Suppressor macrophage treated with lipopolysaccharide for 4 hours (primary cell): ENCODE measurements at places on chromosomes 12 and 14.

DNA sequence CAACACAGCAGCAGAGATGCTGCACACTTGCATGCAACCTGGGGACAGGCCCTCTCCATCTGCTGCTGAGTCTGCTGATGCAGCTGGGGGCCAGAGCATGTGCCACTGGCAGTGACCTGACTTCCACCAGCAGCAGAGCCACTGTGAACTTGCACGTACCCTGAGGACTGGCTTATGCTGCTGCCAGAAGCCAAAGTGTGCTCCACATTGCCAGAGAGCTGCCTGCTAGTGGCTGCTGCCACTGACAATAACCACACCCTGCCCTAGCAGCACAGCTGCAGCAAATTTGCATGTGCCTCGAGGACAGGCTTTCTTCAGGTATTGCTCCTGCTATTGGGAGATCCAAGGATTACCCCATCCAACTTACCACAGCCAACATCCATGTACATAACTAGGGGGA lies 4.5 kb upstream of the PRR4 start:
- no peak for DNase-seq

- DNase-seq: no peak
Measured at GRCh38 chr14:91533623-91534022, 23.5 kb upstream of the PPP4R3A start.

- DNase-seq: no peak
Measured at GRCh38 chr14:100158566-100159093, 815 bp downstream of the DEGS2 start.

- no peak for DNase-seq
Measured at GRCh38 chr12:32501835-32502333, 102.5 kb downstream of the FGD4 start.

DNA sequence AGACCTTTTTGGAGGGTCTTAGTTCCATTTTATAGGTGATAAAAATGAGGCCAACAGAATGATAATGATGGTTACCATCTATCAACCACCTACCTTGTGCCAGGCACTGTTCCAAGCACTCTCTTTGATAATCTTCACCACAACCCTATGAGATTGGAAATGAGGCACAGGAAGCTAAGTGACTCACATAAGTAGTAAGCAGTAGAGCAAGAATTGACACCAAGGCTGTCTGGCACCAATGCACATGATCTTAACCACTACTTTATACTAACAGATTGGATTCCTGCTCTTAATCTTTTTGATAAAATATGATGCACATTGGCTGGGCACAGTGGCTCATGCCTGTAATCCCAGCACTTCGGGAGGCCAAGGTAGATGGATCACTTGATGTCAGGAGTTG lies 91.4 kb downstream of the DRAM1 start:
- DNase-seq: no peak

DNA sequence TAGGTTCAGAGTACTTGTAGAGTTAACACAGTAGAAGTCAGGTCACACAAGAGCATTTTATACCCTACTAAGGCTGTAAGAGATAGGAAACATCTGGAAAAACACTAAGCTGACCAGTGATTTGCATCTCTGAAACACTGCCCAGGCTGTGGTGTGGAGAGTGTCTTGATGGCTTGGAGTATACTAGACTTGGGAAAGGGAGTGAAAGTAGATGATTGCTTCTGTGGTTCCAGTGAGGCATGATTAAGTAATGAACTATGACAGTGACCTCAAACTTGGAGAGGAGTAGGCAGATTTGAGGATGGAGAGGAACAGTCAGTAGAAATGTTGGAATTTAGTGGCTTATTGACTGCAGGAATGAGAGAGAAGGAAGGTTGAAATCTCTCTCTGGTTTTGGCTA lies 201.2 kb downstream of the FLRT2 start:
- no peak for DNase-seq

DNA sequence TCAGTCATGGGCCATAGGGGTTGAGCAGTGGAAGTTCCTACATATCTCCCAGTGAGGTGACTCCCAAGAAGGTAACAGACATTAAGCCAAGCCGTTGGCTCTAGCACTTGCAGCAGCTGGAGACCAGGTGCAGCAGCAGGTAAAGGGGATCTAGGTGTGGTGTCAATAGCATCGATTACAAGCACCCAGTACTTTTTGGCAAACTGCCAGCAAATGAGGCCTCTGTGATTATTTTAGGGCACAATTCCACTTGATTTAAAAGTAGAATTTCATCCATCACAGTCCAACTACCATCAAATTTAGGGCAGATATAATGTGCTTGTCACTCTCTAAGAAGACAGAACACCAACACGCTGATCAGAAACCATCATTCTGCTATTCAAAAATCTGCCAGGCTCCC lies 224.1 kb upstream of the EGLN3 start:
- DNase-seq: no peak

DNA sequence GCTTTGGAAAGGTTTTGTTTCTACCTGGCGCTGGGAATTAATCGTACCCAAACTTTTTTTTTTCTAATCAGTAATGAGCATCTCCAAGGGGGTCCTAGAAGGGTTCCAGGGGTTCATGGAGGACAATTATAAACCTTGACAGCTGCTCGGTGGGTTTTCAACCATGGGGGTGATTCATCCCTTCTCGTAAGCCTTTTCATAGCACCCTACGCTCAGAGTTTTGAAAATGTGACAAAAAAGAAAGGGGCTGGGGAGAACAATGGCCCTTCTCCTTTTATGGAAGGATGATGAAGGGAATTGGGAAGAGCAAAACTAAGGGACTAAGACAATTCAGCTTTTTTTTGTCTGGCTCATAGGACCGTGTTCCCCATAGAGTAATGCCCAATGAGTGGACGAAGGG lies 196.7 kb downstream of the ZFP36L1 start:
- no peak for DNase-seq

DNA sequence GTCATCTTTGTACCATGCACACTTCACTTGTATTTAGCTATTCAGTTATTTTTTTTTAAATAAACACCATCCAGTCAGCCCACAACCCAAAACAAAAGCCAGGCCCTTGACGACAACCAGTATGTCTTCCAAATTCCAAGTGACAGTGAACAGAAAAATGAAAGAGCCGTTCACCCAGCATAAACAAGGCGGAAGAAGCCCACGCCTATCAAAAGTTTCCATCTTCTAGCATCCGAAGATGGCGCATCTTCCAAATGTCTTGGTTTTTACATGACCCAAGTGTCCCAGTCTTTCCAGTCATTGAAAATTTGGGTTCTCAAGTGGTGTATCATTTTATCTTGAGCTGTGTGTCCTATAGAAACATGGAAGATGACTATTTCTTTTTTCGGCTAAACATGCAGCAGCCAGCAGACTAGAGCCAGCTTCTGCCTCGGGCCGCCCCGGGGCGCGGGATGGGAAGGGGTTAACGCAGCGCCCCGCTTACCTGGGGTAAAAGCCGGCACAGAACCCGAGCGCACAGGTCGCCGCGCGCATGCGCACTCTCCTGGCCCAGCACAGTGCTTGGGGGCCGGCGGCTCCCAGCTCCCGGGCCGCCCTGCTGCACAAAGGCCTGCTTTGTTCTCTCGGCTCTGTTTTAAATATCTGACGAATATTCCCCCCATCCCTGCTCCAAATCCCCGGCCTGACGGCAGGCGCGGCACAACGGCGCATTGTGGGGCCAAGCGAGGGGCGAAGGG lies 164.8 kb downstream of the ZFP36L1 start:
- DNase-seq: no peak

DNA sequence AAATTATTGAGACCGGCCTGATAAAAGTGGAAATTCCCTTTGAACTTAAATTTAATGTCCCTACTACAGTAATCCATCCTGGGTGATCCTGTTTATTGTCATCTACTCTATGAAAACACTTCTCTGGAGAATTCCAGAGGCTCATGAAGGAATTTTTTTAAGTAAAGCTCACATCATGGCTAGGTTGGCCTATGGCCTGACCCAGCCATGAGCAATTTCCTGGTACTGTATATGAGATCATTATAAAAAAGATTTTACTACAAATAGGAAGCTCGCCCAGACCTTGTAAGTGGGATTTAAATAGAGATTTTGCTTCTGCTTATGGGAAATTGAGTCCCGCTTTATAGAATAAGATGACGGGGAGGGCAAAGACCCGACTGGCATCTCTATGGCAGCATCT lies 215.5 kb downstream of the DPF3 start:
- DNase-seq: no peak

DNA sequence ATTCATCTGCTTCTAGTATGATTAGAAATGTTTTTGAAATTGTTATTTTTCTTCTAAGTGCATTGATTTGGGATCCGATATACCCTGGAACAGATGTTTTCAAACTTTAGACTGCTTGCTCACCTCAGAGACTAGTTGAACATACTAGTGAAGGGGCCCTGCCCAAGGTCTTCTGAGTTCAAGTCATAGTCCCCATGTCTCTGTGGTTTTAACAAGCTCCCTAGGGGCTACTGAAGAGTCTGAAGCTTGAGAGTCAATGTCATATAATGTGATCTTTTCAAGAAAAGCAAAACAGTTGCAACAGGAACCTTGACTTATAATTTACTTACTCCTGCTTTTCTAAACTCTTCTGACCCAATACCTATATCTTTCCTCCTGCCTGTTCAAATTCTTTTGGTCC lies 7.5 kb upstream of the UBE2N start:
- DNase-seq: no peak

- DNase-seq: peak; percentile 43
Measured at GRCh38 chr12:130983328-130984017, 29.8 kb downstream of the ADGRD1 start.

DNA sequence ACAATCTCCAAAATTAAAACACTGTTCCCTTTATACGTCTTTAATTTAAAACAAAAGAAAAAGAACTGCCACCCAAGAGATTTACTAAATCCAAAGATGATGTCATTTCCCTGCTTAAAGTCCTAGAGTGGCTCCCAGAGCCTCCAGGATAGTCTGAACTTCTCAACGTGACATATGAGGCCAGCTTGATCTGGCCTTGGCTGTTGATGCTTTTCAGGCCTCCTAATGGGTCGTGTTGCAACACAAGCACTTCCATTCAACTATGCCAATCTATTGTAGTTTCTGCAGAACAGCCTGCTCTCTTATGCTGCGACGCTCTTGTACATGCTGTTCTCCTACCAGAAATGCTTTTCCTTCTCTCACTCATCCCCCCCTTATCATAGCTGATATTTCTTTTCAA lies 35.7 kb downstream of the LGR5 start:
- no peak for DNase-seq

GRCh38 chr12:31057671-31058070 lies 16.0 kb upstream of the DDX11 start:
- DNase-seq: no peak

DNA sequence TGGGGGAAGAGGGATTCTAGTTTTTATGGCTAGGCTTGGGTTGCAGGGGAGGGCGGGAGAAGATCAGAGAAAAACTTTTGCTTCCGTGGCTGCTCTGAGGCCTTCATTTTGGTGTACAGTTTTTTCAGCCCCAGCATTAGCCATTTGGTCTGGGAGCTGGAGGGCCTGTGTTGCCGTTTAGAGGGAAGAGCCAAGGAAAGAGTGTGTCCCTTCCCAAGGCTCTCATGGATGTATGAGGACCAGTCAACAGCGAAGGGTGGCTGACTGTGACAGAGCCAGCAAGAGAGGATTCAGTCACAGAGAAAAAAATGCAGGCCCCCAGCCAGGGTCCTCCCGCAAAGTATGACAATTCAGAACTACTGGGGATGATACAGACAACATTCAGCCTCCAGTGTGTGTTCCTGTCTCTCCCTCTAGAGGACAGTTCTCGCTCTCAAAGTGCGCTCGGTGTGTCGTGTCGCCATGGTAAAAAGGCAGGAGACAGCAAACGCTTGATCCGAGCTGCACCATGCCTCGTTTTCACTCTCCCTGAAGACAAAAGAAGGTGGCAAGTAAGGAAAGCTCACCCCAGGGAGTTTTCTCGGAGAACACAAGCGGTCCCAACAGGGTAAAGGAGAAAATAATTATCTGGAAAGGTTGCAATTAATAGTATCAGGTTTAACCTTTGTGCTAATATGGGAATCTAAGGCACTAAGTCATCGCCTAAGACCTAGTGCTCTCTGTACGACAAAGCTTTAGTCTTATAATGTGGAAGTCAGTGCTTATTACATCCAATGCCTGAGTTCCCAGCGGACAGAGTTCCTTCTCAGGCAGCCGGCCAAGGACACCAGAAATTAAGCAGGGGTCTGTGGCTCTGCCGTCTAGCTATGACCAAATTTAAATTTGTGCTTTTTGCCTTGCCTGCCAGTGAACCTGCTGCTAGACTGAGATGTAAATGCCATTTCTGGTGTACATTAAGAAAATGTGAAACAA lies 157.3 kb upstream of the PLXNC1 start:
- no peak for DNase-seq

DNA sequence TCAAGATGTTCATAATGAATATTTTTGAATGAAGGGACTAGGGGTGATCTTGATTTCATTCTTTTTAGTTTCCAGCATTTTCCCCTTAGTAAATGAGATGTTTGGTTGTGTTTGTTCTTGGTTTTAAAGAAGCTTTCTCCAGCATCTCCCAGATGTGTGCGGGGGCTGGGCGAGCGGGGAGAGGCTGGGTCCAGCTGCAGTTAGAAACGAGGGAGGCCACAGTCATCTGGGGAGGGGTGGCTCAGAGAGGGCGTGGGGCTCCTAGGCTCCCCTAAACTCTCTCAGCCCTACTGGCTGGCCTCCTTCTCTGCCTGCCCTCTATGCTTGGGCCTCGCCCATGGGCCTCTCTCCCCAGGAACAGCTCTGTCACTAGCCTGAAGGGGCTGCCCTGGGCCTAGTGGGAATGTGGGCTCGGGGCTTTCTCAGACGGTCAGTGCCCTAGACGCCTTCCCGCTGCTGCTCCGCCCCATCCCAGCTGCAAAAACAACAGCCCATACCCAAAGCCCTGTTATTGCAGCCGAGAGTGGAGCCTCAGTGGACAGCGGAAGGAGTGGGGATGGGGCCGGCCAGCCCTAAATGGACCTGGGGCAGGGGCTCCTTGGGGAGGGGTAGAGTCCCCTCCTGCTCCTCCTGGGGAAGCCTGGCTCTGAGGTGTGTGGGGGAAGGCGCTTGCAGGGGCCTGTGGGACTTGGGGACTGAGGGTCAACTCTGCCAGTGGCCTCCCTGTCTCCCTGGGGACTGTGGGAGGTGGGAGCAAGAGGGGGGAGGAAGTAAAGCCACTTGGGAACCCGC lies 18.3 kb upstream of the EIF2B2 start:
- no peak for DNase-seq

DNA sequence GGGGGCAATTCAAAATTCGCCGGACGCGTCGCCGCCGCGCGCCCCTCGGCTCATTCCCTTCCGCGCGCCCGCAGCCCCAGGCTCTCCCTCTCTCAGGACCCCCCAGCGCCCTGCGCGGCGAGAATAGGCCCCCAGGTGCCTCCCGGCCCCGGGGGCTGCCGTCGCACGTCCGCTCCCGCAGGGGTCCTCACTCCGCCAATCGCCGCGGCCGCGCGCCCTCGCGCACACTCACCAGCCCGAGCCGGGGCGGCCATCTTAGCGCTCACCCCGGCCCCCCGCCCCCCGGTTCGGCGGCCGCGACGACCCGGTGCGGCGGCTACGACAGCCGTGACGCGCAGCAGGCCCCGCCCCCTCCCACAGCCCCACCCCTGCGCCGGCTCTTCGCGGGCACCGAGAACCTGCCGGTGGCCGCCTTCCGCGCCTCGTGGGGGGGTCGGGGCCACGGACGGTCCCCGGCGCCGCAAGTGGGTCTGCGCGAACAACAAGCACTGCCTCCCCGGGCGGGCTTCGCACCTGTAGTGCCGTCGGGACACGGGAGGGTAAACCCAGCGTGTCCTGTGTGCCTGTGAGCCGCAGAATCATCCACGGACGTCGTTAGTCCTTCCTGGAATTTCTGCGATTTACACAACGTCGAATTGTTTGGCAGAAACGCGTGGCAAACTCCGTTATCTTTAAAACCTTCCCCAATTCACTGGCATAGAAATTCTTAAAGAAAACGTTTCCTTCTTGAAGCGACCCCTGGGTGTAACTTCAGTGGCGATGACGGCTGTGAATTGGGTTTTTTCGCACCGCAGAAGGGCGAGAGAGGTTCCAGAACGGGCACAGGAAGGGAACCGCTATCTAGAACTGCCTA lies 2.5 kb downstream of the USP44 start:
- peak; percentile 21 for DNase-seq

GRCh38 chr14:76870166-76870565 lies 44.0 kb downstream of the LRRC74A start:
- no peak for DNase-seq
